ENCODE measurements at places on chromosomes 16 and 17.

DNA sequence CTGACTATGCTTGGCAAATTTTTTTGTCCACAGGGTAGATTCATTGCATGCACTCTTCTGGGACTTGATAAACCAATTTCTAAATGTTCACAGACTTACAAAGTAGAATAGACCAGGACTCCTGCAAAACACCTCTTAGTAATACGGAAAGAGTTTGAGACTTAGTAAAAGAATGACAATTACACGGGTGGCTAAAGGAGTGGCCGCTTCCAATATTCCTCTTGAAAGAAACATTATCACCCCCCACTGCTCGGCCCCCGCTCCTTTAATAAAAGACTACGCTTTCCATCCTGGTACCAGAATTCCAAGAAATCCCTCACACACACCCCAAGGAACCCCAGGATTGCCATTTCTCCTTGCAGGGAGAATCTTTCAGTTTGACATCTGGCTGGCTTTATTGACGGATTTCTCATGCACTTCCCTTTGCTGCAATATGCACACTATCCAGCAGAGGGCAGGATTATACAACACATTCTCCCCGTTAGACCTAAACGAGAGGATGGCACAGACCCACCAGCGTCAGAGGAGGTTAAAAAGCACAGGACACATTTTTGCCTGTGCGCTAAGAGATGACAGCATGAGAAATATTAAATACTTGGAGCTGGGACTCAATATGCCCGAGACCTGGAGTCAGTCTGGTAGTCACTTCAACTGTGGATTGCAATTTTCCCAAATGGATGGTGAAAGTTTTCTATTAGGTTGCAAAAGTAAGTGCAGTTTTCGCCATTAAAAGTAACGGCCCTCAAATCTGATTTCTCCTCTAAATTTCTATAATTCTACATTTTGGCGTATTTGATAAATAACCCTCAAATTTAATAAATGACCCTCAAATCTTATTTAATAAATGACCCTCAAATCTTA lies 46.6 kb upstream of the NUDT7 start:
- peak; percentile 22 for DNase-seq

- DNase-seq: no peak
Observed at GRCh38 chr17:68840073-68840472, 115.1 kb downstream of the ABCA8 start.

DNA sequence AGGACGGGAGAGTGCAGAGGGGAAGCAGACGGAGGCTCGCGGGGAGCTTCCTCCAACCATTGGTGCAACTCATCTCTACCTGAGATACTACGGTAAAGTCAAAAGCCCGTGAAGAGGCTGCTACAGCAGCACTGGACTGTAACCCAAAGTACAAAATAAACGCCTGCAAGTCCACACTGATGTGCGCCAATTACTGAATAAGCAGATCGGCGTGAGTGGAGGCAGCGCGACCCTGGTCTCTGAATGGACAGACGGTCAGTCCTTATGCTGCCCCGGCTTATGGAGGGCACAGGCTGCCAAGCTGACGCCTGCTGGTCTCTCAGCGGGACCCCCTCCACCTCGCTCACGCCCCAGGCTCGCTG lies 58.5 kb downstream of the LMF1 start:
- DNase-seq: no peak

- no peak for DNase-seq
Observed at GRCh38 chr16:27486760-27487159, 63.0 kb downstream of the GTF3C1 start.

- DNase-seq: no peak
Observed at GRCh38 chr17:42288803-42289610, 709 bp downstream of the STAT5A start.

- no peak for DNase-seq
Observed at GRCh38 chr17:82699551-82699950, 1.1 kb upstream of the RAB40B start.

DNA sequence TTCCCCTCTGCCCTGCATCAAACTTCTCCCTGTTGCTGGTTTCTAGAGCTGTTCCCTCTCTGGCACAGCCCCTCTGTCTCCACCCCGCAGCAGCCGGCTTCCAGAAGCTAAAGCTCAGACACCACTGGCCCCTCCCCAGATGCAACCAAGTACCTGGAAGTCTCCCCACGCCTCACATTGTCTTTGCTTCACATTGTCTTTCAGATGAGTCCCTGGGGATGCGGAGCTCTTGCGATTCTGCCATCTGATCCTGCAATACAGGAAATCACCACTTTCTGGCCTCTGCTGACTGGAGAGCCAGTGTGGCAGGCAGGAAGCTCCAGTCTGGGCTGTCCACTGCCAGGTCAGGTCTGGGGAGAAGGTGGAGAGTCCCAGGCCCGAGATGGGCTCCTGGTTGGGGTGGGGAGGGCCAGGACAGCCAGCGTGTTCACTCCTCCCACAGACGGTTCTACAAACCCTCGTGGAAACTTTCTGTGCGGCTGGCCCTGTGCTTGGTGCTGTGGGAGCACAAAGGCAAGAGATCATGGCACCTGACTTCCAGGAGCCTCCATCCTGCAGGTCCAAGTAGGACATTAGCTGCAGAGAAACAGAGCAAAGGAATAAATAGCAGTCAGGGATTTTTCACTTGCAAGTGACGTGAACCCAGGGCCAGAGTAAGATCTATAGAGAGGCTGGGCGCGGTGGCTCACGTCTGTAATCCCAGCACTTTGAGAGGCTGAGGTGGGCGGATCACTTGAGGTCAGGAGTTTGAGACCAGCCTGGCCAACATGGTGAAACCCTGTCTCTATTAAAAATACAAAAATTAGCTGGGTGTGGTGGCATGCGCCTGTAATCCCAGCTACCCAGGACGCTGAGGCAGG lies 47.9 kb upstream of the MAP3K14 start:
- DNase-seq: no peak

- no peak for DNase-seq
Observed at GRCh38 chr16:69465083-69465721, 40.8 kb downstream of the CYB5B start.

- no peak for DNase-seq
Observed at GRCh38 chr17:57772774-57773173, 27.7 kb upstream of the CCDC182 start.

DNA sequence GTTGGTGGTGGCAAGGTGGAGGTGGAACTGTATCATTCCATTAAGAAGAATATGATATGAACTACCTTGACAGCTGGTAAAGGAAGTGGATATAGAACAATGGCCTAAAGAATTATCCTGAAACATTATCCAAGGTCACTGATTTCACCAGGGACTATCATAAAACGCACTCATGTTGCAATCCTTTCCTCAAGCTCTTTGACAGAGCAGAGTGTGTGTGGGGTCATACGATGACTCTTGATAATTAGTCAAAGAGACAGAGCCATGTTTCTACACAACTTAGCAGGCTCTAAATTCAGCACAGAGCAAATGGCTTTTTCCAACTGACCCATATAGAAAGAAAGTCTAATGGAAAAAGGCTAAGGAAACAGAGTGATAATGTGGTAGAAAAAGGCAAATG lies 126.4 kb upstream of the ANKFN1 start:
- no peak for DNase-seq

DNA sequence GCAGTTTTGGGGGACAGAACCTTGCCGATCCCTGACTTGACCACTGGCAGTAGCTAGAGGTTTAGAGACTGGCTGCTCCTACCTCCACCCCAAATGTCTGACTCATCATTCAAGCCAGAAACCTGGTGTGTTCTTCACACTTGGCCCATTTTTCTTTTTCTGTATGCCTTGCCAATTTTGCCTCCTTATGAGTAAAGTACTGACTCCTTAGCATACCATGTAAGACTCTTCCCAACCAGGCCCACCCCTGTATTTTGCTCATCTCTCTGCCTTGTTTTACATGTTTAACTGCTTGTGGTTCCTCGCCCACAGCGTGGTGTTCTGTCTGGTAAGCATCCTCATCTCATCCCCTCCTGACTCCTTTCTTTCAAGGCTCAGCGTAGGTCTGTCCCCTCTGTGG lies 37.9 kb downstream of the NUP88 start:
- DNase-seq: no peak

GRCh38 chr17:77391668-77392375 lies 251.1 kb downstream of the SEC14L1 start:
- DNase-seq: no peak

DNA sequence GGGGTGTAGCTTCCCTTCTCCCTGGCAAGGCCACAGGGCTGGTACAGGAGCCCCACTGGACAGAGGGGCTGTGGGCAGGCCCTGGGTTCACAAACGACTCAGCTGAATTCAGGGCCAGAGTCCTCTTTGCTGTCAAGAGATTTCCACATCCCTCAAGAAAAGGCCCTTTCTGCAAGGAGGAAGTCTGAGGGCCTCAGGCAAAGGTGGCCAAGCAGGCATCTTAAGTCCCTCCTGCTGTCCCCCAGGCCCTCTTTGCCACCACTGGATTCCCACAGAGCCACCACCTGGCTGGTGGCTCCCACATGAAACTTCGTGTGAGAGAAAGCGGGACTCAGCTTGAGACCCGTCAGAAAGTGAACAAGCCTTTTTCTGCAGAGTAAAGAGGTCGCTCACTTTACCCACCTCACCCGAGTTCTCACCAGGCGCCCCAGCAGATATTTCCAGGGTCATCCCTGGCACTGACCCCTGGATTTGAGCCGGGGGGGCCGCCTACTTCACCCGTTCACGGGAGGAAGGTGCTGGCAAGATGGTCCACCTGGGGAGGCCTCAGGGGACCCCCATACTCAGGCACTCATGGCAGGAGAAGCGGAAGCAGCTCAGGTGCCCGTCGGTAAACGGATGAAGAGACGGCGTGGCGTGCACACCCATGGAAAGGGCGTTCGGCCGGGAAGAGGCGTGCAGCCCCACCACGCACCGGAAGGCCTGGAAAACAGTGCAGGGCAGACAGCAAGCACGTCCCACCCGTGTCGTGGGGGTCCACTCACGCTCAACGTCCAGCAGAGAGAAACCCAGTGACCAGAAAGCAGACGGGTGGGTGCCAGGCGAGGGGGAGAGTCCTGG lies 3.6 kb downstream of the RNF166 start:
- DNase-seq: no peak

GRCh38 chr16:19704321-19705145 lies 13.5 kb downstream of the KNOP1 start:
- no peak for DNase-seq

- no peak for DNase-seq
Observed at GRCh38 chr16:50396761-50397535, 28.2 kb upstream of the BRD7 start.

DNA sequence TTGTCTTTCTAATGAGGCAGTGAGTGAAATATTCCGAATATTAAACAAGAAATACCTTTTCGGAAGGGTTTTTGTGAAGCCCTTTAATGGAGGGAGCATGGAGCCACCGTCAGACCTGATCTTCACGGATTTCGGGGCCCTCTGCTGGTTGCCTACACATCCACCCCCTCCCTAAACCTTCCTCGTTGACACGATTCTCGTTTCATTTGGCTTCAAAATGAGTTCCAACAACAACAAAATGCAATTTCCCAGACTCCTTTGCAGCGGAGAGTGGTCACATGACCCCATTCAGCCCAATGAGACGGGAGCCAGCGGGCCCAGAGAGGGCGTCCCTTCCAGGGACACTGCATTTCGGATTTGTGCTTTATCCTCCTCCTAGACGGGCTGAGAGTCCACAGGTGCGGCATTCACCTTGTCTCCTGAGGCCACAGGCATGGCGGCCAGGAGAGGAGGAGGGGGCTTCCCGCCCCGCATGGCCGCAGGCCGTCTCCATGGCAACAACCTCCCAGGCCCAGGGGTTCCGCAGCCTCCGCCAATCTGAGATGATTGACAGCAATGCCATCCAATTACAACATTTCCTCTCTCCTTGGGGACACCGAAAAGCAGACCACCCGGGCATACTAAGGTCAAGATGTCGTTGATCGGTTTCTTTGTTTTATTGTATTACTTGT lies 259.8 kb downstream of the C16orf95 start:
- DNase-seq: no peak

GRCh38 chr17:77677630-77678029 lies 280.9 kb upstream of the TNRC6C start:
- no peak for DNase-seq

DNA sequence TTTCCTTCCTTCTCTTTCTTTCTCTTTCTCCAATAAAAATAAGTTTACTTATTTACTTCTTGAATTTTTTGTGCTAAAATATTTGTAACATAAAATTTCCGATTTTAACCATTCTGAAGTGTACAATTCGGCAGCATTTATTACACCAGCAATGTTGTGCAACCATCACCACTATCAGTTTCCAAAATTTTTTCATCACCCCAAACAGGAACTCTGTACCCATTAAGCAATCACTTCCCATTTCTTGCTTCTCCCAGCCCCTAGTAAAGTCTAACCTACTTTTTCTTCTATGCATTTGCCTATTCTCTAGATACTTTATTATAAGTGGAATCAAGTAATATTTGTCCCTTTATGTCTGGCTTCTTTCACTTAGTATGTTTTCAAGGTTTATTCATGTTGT lies 2.5 kb upstream of the HP start:
- DNase-seq: no peak

DNA sequence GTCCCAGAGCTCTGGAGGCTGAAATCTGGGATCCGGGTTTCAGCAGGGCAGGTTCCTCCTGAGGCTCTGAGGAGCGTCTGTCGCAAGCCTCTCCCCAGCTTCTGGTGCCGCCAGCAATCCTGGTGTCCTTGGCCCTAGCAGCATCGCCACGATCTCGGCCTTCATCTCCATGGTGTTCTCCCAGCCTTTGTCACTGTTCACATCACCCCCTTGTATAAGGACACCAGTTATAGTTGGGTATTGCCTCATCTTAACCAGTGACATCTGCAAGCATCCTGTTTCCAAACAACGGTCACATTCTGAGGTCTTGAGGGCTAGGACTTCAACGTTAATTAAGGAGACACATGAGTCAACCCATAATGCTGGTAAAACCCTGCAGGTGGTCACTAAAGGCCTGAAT lies 2.8 kb upstream of the PPP1R27 start:
- no peak for DNase-seq

GRCh38 chr16:50501986-50502615 lies 46.1 kb upstream of the NKD1 start:
- DNase-seq: no peak

- no peak for DNase-seq
Observed at GRCh38 chr16:89436366-89436765, 54.0 kb downstream of the ANKRD11 start.

- no peak for DNase-seq
Observed at GRCh38 chr16:63808730-63809129, 1313.1 kb downstream of the CDH11 start.

- DNase-seq: no peak
Observed at GRCh38 chr17:917391-917811, 62.2 kb downstream of the NXN start.

GRCh38 chr17:74738051-74738996 lies 1.3 kb downstream of the RAB37 start:
- DNase-seq: no peak

- DNase-seq: no peak
Observed at GRCh38 chr16:82384949-82385348, 214.9 kb upstream of the MPHOSPH6 start.

DNA sequence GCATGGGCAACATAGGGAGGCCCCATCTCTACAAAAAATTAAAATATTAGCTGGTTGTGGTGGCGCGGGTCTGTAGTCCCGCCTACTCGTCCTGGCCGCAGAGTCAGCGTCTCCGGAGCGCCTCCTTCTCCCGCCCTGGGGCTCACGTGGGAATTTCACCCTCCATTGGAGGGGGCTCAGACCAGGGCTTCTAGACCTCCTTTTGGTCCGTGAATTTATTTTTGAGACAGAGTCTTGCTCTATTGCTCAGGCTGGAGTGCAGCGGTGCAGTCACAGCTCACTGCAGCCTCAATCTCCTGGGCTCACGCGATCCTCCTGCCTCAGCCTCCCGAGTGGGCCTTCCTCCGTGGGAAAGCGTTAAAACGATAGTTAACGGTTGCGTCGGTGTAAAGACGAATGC lies 394 bp upstream of the NME4 start:
- DNase-seq: no peak

All from caudate nucleus (tissue), 63 donors.